ENCODE measurements at places on chromosomes 16 and 17.

DNA sequence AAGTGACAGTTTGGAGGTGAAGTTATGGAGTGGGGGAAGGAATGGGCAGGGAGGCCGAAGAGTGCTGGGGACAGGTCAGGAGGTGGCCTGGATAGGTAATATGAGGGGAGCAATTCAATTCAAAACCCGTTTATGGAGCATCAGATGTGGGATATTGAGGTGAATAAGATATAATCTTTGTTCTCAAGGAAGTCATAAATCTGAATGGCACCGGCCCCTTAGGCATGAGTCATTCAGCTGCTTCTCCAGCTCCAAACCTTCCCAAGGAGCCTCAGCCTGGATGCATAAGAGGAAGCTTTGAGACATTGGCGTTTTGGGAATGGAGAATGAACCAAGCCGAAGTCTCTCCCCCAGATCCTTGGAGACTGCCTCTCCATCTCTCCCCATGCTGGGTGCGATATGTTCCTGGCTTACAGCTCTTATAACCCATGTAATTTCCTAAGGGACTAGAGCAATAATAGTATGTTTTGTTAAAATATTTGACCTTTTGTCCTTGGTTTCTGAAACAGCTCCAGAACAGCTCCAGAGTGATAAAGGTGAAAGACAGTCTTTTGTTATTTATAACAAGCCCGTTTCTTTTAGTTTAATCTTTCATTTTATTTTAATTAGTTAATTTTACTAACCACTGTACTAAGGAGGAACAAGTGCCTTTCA lies 1.7 kb downstream of the TUBG2 start:
- no peak for DNase-seq

DNA sequence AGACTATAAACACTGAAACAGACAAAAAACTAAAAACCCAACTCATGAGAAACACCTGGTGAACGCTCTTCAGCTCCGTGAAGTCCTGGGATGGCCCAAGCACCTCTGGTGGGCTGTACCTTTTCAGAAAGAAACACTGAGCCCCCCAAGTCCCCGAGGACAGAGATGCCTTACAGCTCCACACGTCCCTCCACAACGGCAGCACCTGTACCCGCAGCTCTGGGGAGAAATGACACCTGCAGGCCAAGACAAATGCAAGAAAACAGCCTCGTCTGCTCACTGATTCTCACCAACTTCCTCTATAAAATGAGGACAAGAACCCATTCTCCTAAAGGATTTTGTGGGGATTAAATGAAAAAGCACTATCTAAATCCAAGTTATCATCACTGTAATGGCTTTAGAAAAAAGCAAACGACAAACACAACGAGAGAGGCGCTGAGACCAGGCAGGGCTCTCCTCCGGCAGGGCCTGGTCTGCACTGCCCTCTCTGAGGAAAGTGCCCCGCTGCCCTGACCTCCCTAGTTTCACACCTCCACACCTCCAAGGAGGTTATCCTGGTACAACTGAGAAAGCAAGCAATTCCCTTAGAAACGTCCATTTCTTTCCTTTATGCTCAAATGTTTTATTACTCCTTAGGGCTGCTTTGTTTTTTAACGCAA lies 114.9 kb downstream of the ZNF778 start:
- no peak for DNase-seq

- no peak for DNase-seq
Observed at GRCh38 chr16:9248162-9248561, 156.7 kb downstream of the HAPSTR1 start.

DNA sequence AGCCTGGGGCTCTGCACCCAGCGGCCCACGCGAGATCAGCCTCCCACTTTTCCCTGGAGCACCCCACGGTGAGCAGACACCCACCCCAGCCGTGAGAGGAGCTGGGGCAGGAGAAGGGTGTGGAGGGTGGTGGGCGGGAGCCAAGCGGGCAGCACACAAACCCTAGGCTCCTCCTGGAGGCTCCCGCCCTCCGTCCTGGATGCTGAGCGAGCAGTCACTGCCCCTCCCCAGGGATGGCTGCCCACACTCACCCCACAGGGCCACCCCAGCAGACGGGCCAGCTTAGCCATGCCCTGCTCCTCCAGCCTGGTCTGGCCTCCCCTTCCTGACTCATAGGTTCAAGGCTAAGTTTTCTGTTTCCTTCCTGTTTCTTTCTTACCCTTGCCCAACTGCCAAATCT lies 15.7 kb upstream of the ABCC3 start:
- no peak for DNase-seq

DNA sequence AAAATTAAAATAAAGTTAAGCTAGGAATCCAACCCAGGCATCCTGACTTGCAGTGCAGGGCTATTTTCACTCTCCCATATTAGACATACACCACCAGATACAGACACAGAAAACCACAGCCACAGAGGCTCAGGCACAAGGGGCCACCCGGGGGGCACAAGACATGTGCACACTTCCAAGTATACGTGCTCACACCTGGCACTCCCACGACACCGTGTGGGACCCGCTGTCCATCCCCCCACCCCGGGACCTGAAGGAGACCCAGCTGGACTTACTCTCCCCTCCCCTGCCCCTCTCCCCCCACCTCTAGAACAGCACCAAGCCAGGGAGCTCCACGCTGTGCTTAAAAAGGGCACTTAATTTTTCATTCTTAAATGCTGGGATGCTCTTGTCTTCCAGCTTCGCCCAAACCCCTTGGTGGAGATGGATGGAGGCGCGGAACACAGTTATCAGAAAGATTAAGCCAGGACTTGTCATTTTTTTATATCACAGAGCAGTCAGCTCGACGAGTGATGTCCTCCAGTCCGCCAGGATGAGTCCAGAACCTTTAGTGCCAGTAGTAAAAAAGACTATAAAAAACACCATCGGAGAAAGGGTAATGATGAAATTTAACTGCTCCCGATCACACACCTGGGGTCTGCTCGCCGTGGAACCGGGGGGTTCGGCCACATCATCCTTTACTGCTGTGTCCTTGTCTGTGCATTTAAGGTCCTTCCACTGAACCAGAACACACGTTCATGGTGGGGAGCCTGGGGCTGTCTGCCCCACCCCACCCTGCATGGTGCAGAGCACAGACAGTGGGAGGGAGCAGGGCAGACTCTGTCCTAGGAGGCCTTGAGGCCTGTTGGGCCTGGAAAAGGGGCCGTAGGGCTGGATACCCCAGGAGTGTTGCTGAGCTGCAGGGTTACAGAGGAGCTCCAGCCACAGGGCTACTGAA lies 73.3 kb upstream of the LHX1 start:
- no peak for DNase-seq

DNA sequence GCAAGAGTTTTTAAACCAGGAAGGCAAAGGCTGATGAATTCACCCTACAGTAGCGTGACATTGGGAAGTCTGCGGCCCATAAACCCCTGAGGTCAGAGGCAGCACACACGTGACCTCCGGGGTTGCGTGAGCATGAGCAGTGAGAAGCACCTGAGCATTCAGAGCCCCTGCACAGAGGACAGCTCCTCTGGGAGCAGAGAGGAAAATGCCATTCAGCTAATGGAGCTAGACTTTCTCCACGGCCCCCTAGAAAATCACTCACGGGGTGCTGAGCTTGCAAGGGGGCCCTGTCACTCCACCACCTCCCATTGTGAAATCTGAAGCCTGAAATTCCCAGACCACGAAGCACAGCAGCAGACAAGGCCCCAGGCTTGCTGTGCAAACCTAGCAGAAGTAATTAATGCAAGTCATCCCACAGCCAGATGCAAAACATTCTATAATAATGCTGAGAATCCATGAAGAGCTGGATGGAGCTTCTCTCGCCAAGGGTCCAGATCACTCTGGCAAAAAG lies 114.9 kb upstream of the RCVRN start:
- DNase-seq = no peak

DNA sequence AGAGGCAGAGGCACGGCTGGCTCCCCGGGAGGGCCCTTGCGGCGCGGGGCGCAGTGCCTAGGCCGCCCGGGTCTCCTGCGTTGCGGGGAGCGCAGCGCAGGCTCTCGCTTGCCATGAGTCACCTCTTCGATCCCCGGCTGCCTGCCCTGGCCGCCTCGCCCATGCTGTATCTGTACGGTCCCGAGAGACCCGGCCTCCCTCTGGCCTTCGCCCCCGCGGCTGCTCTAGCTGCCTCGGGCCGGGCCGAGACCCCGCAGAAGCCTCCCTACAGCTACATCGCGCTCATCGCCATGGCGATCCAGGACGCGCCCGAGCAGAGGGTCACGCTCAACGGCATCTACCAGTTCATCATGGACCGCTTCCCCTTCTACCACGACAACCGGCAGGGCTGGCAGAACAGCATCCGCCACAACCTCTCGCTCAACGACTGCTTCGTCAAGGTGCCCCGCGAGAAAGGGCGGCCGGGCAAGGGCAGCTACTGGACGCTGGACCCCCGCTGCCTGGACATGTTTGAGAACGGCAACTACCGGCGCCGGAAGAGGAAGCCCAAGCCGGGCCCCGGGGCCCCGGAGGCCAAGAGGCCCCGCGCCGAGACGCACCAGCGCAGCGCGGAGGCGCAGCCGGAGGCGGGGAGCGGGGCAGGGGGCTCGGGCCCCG lies 390 bp downstream of the FOXL1 start:
- DNase-seq = no peak

- DNase-seq = no peak
Observed at GRCh38 chr17:32335687-32336086, 6.3 kb downstream of the C17orf75 start.

GRCh38 chr16:74626741-74627416 lies 20.0 kb upstream of the GLG1 start:
- no peak for DNase-seq

GRCh38 chr17:51803161-51803560 lies 355.4 kb downstream of the CA10 start:
- DNase-seq = no peak

DNA sequence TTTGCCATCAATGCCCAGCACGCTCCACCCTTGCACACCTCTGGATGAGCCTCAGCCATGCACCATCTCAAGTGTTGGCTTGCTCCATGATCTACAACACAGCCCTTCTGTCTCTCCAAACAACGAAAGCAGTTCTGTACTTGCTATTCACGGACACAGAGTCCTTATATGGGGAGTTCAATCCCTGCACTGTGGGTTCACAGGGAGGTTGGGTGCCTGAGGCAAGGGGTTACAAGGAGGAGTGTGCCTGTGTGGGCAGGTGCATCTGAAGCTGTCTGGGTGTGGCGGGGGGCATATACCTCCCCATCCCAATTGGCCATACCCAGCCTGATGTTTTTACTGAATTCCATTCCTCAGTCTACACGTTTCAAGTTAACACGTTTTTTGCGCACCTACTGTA lies 5.6 kb downstream of the RUNDC3A start:
- DNase-seq = no peak

DNA sequence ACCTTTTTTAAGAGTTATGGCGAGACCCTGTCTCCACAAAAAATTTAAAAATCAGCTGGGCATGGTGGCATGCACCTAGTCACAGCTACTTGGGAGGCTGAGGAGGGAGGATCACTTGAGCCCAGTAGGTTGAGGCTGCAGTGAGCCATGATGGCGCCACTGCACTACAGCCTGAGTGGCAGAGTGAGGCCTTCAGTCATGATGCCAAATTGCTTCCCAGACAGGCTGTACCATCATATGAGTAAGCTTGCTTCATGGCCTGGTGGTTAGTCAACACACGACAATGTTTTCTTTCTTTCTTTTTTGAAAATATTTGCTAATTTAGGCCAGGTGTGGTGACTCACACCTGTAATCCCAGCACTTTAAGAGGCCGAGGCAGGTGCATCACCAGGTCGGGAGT lies 12.5 kb downstream of the NTAN1 start:
- no peak for DNase-seq

GRCh38 chr16:78563905-78564304 lies 464.5 kb downstream of the WWOX start:
- DNase-seq = no peak

DNA sequence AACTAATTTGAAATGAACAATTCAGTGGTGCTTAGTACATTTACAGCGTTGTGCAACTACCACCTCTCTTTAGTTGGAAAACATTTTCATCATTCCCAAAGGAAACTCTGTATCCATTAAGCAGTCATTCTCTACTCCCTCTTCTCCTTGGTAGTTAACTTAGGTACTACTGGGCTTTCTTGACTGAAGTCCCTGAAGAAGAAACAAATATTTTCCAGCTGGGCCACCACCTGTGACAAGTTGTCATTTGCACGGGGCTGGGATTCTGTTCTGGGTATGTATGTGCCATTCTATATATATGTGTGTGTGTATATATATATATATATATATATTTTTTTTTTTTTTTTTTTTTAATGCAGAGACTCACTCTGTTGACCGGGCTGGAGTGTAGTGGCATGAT lies 15.4 kb upstream of the RMI2 start:
- DNase-seq = no peak

GRCh38 chr17:12438813-12439586 lies 226.7 kb upstream of the MYOCD start:
- no peak for DNase-seq

DNA sequence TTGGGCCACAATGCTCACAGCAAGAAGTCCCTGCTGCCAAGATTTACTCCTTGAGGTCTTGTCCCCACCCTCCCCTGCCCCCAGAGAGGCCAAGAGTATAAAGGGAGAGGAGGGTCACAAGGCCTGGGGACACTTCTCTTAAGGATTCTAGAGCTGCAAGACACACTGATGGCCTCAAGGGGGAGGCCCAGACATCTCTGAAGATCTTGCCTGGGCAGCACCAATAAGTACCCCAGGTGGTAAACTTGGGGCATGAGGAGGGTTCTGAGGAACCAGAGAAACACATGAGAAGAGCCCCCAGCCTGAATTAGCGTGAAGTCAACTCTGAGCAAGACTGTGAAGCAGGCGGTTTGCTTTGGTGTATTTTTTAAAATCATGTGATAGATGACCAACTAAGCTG lies 26.8 kb upstream of the MTMR4 start:
- DNase-seq = no peak

- no peak for DNase-seq
Observed at GRCh38 chr17:78785663-78786057, 3.6 kb upstream of the CYTH1 start.

DNA sequence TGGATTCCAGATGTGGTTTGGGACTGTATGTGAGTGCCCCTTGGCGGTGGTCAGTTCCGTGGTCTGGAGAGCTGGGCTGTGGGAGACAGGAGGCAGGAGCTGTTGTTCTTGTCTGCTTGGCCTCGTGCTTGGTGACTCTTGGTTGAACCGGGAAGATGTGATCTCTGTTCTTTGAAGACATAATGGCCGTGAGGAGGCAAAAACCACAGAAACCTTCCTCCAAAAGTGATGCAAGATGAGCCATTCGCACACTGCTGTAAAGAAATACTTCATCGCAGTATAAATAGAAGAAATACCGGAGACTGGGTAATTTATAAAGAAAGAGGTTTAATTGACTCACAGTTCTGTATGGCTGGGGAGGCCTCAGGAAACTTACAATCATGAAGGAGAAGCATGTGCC lies 128.8 kb downstream of the RAP1GAP2 start:
- no peak for DNase-seq

DNA sequence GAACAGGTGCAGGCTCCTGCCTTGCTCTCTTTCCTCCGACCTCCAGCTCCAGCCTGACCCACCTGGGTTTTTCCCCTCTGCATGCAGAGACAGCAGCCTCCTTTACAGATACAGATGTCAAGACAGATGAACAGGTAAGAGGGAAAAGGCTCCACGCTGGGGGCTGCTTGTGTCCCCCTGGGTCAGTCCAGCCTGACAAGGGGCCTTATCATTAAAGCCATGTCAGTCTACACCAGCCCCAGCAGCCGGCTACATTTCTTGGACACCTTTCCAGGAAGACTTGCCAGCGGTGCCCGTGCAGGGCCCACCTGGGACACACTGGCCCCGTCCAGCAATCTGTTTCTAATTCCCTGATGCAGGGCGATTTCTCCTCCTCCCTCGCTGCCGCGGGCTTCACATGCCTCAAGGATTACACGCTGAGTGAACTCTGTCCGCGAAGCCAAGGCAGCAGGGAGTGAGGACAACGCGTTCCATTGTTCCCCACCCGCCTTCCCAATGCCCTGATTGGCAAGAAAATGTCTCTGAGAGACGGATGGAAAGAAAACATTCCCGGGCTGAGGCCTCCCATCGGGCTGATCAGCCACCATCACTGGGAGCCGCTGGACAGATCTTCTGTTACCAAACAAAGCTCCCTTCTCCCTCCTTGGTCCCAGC lies 184.7 kb downstream of the C16orf95 start:
- no peak for DNase-seq
